RCC 7860 (cell line): ENCODE measurements at places on chromosomes 7 and 10.

DNA sequence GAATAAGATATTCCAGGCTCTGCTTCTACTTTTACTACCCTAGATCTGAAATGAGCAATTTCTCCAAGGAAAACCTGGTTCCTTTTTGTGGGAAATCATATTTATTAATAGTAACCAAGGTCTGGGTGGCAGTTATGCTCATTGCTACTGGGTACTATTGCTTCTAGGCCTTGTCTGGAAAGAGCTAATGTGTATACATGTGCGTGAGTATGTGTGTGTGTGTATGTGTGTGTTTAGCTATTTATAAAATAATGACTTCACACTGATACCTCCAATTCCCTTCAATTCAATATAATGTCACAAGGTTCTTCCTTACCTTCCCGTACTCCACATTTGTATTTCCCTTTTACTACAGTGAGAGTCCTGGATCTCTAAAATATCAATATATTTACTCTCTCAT lies 26.0 kb upstream of the PLCE1 start:
- no peak for DNase-seq

DNA sequence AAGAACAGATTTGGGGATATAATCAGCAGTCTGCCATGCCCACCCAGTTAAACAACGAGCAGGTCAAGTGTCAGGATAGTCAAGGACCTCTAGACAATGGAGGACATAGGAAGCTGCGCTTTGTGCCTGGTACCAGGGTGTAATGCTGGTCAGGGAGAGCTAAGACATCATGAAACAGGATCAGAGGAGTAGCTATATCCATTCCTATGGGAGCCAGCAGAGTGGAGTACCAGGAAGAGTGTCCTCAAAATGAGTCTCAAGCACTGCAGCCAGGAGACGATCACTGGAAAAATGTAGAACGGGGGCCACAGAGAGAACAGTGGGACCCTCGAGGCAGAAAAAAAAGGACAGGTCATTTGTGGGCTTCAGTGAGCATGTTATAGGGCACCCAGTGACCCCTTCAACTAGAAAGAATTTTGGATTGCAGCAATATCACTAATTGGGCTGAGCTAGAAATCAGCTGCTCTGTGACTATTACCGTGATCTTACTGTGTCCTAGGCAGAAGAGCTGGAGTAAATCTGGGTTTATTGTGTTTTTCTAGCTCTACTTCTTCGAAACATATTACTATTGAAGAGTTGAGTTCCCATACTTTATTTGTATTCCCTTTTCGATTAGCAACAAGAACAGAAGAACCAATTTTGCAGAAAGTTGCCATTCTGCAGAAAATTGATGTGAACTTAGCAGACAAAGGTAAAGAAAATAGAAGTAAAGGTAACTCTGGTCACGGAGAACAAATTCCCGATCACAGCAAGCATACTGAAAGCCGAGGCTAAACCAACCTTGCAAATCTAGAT lies 319.6 kb downstream of the AHR start:
- no peak for DNase-seq

- DNase-seq: no peak
Observed at GRCh38 chr7:19294619-19295018, 149.4 kb upstream of the FERD3L start.

- DNase-seq: peak; percentile 26
Observed at GRCh38 chr7:48337012-48337621, 165.9 kb downstream of the ABCA13 start.

GRCh38 chr7:77667459-77668086 lies 28.7 kb upstream of the RSBN1L start:
- no peak for DNase-seq

GRCh38 chr10:110644598-110645462 lies 694 bp downstream of the RBM20 start:
- DNase-seq: no peak

DNA sequence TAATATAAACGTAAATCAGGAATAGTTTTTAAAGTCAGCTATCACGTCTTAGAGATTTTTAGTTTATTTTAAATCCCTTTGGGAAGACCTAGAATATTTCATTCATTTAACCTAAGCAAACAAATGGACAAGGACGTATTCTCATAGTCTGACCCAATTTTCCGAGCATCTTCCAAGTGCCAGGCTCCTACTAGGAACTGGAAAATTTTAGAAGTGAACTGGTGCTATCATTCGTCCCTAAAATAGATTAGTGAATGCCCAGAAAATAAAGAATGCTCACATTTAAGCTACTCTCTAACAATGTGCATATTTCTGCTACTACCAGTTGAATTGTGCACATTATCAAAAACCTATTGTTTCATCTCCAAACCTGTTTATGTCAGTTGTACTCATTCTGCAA lies 120.1 kb downstream of the ZFAND4 start:
- no peak for DNase-seq

DNA sequence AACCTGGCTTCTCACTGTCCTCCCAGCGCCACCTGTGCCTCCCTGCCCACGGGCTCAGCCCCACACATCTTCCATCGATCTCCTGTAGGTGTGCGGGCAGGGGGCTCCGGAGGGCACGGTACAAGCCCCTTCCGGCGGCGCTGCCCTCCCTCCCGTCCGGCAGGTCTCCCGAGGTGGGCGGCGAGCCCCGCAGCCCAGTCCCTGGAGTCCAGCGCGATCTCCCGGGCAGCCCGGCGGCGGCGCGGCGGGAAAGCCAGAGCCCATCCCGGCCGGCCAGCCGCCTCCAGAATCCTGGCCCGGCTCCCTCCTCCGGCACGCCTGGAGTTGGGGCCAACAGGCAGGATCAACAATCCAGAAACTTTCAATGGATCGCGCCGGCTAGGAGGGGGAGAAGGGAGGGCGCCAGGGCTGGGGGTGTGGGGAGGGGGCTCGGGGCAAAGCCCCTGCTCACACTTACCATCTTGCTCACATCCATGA lies 100.1 kb downstream of the HIP1 start:
- no peak for DNase-seq

- DNase-seq: no peak
Observed at GRCh38 chr7:85386460-85386859, 199.6 kb upstream of the SEMA3D start.

GRCh38 chr7:128868624-128869137 lies 6.0 kb downstream of the ATP6V1F start:
- DNase-seq: no peak

DNA sequence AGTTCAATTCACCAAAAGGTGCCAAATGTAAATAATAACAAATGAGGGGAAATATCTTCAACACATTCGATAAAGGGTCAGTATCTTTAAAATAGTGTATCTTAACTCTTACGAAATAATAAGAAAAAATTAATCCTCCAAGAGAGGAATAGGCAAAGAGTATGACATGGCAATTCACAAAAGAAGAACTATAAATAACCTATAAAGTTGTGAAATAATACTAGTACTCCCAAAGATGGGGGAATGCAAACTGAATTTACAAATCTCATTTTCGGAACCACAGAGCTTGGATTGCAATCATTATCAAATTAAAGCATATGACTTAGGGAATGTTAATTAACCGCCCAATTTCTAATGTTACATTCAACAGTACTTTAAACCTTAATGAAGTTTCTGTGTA lies 78.2 kb upstream of the TARP start:
- DNase-seq: no peak

DNA sequence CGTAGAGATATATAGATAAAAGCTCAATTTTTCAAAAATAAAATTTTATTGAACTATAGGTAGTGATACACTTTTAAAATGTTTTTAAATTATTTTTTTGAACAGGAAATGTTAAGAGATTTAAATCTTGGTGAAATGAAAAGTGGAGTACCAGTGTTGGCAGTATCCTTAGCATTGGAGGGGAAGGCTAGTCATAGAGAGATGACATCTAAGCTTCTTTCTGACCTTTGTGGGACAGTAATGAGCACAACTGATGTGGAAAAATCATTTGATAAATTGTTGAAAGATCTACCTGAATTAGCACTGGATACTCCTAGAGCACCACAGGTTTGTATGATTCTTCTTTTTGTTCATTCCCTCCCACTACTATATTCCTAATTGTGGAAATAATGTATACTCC lies 15.8 kb downstream of the PDCD4 start:
- DNase-seq: no peak

DNA sequence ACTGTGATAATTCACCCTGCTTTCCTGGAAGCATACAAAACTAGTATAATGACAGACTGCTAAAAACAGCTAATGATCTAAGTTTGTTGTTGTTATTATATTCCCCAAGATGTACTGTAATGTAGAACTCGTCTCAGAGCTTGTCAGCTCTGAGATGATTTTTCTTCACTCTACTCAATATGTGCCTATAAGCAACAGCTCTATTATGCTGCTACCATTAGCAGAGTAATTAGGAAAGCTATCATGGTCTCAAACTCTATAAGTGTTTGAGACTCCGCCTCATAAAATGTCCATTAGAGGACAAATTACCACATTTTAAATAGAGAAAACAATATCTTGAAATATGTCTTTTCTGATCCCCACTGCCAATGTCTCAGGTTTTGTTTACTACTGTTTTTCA lies 476.5 kb upstream of the PCDH15 start:
- no peak for DNase-seq

DNA sequence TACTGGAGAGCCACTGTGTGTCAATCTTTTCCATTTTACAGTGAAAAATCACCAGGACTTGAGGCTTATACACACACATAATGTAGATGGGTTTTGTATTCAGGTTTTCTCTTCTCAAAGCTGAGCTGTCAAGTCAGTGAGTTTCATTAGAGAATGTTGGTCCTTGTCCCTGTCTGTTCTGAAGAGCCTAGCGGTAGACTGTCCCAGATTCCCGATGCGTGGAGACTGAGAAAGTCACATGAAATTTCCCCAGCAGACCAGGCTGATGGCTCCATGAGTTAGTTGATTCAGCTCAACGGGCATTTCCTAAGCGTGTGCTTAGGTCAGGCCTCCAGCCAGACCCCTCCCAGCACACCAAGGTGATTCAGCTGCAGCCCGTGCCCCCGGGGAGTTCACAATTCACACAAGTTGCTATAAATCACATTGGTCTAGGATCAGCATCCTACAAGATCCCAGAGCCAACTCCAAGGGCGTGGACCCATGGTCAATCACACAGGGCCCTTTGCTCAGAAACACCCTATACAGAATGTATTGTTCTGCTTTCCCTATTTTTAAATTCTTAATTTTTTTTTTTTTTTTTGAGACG lies 17.2 kb downstream of the CHST15 start:
- no peak for DNase-seq
